ENCODE measurements at places on chromosomes 5 and 9.

DNA sequence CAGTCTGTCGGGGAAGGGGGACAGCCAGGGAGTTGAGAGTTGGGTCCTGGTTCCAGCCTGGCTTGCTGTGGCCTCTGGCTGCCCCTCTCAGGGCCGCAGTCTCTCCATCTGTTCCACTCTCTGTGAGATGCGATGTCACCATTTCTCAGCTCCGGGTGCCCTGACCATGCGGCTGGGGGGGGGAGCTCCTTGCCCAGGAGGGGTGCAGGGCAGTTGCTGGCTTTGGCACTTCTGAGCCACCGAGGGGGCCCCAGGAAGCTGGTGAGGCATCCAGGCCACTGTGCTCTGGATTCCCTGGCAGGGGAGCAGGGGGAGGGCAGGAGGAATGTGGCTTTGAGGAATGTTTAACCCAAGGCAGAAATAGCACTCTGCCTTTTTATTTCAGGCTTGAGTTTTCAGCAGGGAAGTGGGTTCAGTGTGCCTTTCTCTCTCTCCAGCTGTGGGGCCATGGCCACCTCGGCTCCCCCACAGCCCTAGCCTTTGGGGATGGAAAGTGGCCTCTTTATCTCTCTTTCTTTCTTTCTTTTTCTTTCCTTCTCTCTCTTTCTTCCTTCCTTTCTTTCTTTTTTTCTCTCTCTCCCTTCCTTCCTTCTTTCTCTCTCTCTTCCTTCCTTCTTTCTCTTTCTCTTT, 11.0 kb downstream of the NCS1 start:
- DNase-seq = no peak

- DNase-seq = no peak
These were observed 553.3 kb upstream of the SGCD start for GRCh38 chr5:155773680-155774079.

GRCh38 chr9:129234491-129234890, 56.4 kb upstream of the IER5L start:
- DNase-seq = no peak

DNA sequence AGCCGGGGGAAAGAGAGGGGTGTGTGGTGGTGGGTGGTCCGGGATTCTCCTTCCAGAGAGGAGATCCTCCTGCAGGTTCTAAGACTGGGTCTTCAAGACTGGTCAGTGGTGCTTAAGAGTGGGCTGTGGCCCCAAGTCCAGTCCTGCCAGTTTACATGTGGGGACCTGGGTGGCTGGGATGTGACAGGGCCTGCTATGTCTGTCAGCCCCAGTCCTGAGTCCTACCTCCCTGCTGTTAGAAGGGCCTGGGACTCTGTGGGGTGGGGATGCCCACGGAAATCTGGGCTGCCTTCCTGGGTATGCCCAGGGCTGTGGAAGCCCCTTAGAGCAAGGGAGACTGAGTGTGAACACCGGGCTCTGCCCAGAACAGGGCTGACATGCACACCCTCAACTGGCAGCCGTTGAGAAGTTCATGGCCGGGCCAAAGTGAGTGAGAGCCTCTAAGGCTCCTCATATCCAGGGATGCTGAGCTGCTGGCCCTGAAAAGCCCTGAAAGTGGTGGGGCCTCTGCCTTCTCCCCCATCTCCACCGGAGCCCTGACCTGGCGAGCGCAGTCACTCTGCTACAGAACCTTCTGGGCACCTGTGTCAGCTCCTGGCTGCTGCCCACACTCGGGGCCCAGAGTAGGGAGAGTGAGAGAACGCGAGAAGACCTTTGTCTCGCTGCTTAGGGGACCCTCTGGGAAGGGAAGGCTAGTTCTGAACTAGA, 1.7 kb downstream of the PHF2 start:
- no peak for DNase-seq

DNA sequence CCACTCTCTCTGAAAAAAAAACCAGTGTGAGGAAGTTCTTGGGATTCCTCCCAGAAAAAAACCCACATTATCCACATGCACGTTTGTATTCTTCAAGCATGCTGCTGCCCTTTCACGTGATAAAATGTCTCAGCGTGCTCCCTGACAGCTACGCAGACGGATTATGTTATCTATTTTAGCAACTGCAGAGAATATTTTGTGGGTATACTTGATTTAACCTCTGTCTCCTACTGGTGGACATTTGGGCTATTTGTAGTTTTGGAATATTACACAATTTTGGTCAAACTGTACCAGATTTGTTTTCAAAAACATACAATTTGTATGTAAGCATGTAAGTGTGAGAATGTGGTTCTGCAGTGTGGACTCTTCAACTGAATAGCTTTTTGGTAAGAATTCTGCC, 10.7 kb downstream of the PRRC2B start:
- DNase-seq = no peak

DNA sequence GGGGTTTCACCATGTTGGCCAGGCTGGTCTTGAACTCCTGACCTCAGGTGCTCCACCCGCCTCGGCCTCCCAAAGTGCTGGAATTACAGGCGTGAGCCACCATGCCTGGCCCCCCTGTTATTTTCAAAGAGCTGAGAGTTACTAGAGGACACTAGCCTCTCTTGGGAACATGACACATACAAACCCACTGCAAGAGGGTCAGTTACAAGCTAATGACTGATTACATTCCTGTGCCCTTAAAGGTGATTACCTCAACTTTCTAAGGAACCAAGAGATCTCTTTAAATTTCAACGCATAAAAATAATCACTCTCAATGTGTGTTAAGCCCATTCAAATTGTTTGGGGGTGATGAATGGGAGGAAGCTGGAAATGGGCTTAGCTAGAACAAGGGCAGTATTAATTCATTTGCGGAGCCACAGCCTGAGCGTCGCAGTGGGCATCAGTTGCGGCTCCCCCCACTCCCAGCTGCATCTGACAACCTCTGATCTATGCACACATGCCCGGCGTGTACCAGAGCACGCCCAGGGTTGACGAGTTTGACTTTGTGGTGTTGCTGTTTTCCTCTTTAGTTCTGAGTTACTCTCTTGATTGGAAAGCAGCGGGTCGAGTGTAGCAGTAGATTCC, 146.9 kb downstream of the GOLPH3 start:
- DNase-seq = no peak

Measured in activated T-cell treated with anti-CD3 and anti-CD28 coated beads, Interleukin-2, amount 50 U/mL, for 72 hours (primary cell).